Glomerular endothelial cell (primary cell): ENCODE measurements at places on chromosomes 3 and 15. TPM values are rescaled to one million over a fixed set of nuclear protein-coding genes. Genes with fewer than 3 reads are reported as not detected.

TMEM212 gene
- not detected in 2 replicates for total RNA-seq

GRCh38 chr3:137191133-137191923 lies 233.5 kb downstream of the IL20RB start:
- no peak for DNase-seq

TMEM207 gene
- not detected in 2 replicates for total RNA-seq

GRCh38 chr3:45881078-45882022 lies 5.0 kb upstream of the CCR9 start:
- no peak for DNase-seq

- DNase-seq, result no peak
Measured at GRCh38 chr15:63501256-63502089, 2.9 kb upstream of the USP3 start.

- no peak for DNase-seq
Measured at GRCh38 chr3:126314790-126315658, 42.2 kb downstream of the KLF15 start.

GRCh38 chr15:39075756-39076341 lies 505.0 kb upstream of the THBS1 start:
- DNase-seq, result no peak

GRCh38 chr15:80852676-80853075 lies 73.5 kb downstream of the CEMIP start:
- DNase-seq, result no peak

DNA sequence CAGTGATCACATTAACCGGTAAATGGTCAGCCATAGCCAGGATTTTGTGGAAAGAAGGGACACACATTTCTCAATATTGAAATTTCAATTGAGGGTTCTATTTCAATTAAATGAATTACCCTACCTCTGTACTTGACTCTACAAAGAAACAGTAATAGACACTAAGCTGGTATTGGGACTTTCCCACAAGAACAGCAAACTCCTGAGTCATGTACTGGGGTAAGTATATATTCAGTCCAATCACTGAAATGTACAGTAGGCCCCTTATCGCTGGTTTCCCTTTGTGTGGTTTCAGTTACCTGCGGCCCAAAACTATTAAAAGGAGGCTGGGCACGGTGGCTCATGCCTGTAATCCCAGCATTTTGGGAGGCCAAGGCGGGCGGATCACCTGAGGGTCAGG lies 17.6 kb downstream of the ASB14 start:
- DNase-seq, result no peak

DNA sequence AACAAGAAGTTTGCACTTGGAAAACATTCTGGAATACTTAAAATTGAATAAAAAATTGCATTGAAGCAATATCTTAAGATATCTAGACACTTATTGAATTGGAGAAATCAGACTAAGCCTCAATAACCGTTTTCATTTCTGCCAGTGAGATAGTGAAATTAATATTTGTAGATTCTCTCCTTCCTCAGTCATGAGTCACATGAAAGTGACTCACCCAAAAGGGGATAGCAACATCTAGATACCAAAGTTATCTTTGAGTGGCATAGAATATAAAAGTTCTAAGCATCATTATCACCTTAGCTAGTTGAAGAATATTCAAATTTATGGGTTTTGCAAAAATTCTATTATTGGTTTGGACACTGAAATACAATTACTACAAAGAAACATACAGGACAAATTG lies 614.8 kb upstream of the ZNF717 start:
- no peak for DNase-seq

GRCh38 chr3:182969277-182969676 lies 11.1 kb downstream of the DCUN1D1 start:
- DNase-seq, result no peak

CD96 gene
- total RNA-seq, result not detected in 2 replicates

- DNase-seq, result no peak
Measured at GRCh38 chr3:63576846-63577245, 75.6 kb upstream of the SNTN start.

GRCh38 chr3:39208463-39209055 lies 16.2 kb upstream of the XIRP1 start:
- DNase-seq, result no peak

SLCO2A1 gene
- total RNA-seq, result 1.6 and 2.2 TPM in 2 replicates

DNA sequence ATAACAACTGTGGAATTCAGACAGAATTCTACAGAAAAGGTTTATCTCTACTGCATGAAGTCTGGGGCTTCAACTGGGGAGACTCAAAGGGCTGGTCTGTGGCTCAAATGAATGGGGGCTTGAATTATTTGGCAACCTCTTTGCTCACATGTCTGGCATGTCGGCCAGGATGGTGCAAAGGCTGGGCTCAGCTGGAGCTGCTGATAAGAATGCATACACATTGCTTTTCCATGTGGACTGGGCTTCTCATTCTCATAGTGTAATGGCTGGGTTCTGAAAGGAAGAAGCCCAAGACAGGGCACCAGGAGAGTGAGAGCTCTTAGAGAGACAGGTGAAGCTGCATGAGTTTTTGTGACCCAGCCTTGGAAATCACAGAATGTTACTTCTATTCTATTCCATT lies 194.3 kb upstream of the SGO1 start:
- no peak for DNase-seq

GRCh38 chr15:31235311-31236183 lies 91.1 kb upstream of the KLF13 start:
- DNase-seq, result no peak
